ENCODE measurements at places on chromosomes 4 and X.

DNA sequence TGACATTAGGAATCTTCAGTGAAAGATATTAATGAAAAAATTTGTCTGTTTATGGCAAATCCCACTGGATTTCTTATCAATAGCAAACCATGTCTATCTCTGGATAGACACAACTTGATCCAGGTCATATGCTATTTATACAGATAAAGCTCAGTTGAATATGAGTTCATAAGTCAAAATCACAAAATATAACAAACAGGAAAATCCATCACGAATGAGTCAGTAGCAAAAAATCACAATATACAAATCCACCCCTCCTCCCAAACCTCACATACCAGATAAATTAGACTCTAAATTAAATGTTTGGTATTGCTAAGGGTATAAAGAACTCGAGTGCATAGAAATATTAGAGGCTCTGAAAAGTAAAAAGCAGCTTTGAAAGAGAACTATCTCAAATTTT lies 420.5 kb downstream of the TLL1 start:
- no peak for DNase-seq

DNA sequence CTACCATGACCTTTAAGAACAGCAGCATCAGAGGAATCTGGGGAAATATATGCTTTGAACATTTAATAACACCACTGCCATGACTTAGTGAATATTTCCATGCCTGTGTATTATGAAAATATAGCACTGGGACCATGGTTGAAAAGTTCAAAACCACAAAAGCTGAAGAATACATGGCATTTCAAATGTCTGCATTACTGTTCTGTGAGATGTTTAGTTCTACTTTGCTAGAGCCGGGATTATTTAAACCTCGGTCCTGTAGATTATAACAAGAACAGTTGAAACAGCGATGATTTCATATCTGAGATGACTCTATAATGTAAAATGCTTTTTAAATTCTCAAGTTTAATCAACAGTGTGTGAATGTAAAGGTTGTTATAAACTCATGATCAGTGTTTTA lies 126.7 kb upstream of the AGA start:
- no peak for DNase-seq

DNA sequence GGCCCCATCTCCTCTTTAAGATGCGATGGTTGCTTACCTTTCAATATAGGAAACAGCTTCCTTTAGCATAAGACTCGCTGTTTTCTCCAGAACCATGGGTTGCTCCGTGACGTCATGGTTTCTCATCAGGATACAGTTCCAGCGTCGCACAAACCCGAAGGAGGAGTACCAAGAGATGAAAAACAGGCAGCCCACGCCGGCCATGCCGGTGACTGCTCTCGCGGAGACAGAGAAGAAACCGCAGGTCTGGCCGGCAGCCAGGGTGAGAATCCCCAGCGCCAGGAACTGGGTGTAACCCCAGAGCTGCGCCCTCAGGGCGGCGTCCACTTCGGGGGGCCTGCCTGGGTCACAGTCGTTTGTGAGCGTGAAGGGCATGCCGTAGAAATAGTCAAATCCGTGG lies 11.4 kb downstream of the ARSD start:
- no peak for DNase-seq

DNA sequence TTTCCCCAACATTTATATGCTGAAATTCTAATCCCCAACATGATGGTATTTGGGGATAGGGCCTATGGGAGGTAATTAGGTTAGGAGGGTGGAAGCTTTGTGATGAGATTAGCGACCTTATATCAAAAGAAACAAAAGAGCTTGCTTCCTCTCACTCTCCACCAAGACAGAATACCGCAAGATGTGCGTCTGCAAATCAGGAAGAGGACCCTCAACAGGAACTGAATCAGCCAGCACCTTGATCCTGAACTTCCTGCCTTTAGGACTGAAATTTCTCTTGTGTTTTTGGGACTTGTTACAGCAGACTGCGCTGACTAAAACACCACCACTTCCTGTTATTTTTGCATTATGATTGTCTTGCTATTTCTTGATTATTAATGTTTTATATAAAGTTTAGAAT lies 1889.4 kb downstream of the C4orf33 start:
- no peak for DNase-seq

DNA sequence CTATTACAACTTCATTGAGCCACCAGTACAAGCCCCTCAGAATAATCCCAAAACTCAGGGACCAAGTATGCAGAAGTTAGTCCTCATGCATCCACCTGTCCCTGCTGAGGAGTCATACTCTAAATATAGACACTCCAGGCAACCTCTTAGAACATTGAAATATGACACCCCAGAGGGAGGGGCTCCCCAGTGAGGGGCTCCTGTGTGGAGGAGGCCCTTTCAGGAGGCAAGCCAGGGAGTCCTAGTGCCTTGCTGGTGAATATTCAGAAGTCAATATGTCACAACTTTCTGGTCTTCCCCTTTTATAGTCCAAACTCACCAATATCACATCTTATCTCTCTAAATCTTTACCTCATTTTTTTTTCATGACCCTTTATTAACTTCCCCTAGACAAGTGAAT lies 1.6 kb upstream of the ARMCX6 start:
- no peak for DNase-seq

DNA sequence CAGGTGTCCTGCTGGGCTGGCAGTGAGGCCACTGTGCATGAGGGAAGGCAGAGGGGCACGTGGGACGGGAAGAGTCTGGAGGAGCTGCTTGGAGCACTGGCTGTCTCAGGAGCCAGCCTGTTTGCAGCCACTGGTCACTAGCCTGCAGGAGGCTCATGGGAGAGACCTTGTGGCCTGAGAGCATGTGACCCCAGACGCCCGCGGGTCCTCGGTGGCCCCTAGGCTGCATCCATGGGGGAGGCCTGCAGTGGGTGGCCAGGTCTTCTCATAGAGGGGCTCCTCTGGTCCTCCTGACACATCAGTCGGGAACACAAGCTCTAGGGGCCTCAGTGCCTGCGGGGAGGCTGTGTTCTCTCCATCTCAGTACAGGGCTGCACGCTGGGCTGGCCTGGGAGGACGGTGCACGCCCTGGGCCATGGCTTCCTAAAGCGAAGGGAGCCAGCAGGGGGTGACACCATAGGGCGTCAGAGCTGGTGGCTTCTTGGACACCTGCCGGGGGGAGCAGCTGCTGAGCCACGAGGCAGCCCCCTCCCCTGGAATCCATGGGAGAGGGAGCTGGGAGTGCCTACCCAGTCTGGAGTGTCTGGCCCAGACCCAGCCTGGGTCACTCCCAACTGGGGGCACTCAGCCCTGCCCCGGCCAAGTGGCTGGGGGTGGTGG lies 12.3 kb downstream of the NAT8L start:
- no peak for DNase-seq

All from cortex of kidney (tissue), 1 donor.